CD8-positive, alpha-beta T cell (primary cell): ENCODE measurements at places on chromosomes 12 and 14. TPM values are rescaled to one million over a fixed set of nuclear protein-coding genes. Genes with fewer than 3 reads are reported as not detected.

- no peak for DNase-seq
Observed at GRCh38 chr14:51644217-51644933, 7.3 kb upstream of the FRMD6 start.

DNA sequence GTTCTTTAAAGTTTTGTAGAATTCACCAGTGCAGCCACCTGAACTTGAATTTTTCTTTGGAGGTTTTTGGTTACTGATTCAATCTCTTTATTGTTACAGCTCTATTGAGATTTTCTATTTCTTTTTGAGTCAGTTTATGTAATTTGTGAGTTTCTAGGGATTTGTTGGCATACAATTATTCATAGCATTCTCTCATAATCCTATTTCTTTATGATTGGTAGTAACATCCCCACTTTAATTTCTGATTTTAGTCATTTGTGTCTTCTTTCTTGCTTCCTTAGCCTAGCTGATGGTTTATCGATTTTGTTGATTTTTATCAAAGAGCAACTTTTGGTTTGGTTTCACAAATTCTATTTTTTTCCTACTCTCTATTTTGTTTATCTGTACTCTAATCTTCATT is 17.9 kb upstream of the BBS10 start:
- DNase-seq = no peak

- no peak for DNase-seq
Observed at GRCh38 chr14:58288106-58288792, 10.1 kb upstream of the ARID4A start.

- DNase-seq = no peak
Observed at GRCh38 chr14:73663548-73664212, 18.9 kb downstream of the DNAL1 start.

GRCh38 chr14:75906680-75907280 is 75.0 kb downstream of the TGFB3 start:
- DNase-seq = peak; percentile 54

- DNase-seq = no peak
Observed at GRCh38 chr12:109820816-109821381, 12.3 kb downstream of the TRPV4 start.

- no peak for DNase-seq
Observed at GRCh38 chr12:88784166-88784565, 203.9 kb upstream of the KITLG start.

- no peak for DNase-seq
Observed at GRCh38 chr14:96424109-96424989, 32.4 kb downstream of the AK7 start.

SLC25A21 gene
- total RNA-seq = not detected

DNA sequence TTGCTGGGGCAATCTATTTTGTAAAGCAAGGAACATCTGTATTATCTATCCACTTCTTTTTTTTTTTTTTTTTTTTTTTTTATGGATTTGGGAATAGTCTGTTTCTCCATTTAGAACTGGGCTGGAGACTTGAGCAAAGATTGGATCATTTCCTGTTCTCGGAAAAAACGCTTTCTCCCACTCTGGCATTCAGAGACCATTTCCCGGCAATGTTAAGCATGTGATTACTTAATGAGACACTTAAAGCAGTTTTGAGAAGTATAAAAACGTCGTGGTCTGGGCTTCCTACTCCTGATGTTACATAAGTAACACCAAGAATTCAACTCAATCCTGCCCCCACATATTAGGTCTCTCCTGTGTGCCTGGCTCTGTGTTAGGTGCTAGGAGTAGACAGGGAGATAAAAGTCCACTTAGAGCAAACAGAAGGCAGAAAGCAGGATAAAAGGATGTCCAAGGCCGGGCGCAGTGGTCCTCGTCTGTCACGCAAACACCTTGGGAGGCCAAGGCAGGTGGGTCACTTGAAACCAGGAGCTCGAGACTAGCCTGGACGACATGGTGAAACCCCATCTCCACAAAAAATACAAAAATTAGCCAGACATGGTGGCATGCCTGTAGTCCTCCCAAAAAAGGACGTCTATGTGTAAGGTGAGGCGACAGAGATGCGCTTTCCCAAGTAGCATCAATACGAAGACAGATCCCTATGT is 152.1 kb upstream of the GSC start:
- DNase-seq = no peak

DNA sequence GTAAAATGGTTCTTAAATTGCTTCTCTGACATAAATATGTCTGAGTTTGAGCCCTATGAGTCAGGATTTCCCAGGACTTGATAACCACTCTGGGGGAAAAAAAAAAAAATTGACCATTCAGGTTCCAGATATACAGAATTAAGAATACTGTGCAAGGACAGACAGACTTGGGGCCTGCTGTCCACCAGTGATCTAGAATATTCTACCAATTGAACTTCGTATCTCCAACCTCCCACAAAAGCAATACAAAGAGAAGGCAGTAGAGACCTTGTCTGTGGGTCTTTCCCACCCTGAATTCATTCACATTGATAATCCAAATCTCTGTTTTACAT is 4.1 kb downstream of the SINHCAF start:
- no peak for DNase-seq

CCDC184 gene
- total RNA-seq = 0.90 TPM

KCNJ8 gene
- total RNA-seq = not detected

GRCh38 chr14:78248501-78249090 is 78.4 kb downstream of the NRXN3 start:
- no peak for DNase-seq

DNA sequence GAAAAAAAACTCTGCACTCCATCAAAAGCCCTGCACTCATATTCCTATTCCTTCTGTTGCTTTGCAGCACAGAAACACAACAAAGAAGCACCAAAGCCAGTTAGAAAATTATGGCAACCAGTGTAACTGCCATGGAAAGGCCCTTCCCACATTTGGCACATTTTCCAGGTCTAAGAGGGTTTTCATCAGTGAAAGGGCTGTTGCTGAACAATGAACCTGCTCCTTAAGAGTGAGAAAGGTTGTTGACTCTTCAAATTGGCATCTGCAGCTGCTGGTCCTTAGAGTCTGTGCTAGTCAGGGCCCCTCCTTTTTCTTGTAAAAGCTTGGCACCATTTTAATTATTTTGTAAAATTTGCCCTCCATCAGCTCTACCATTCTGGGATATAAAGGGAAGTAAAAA is 378.7 kb upstream of the KITLG start:
- no peak for DNase-seq

GRCh38 chr12:89752341-89752740 is 43.7 kb upstream of the ATP2B1 start:
- no peak for DNase-seq

CDH24 gene
- 2.1 TPM for total RNA-seq

CEP170B gene
- 1.7 TPM for total RNA-seq
